ENCODE measurements at places on chromosomes 12 and 14.

DNA sequence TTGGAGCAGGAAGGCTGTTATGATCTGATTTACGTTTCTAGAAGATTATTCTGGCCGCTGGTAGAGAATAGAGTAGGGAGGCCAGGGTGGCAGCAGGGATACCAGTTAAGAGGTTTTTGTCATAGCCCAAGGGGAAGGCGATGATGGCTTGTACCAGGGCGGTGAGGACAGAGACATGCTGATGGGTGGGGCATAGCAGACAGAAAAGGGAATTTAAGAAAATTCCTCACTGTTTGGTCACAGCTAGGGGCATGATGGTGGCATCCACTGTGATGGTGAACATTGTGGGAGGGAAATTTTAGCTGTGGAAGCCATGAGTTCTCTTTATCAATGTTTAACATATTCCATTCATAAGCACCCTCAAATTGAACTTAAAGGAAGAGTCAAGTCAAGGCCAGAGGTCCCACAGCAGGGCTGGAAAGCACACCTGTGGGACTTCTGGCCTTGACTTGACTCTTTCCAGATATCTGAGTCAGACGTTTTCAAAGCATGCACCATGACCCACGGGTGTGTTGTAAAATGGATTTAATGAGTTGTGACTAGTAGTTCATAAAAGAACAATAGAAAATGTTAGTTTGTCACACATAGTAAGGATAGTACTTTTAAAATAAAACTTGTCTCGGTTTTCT lies 134.6 kb downstream of the CHST11 start:
- no peak for DNase-seq

GRCh38 chr12:18556161-18556560 lies 181.7 kb downstream of the PLCZ1 start:
- DNase-seq, result no peak

GRCh38 chr12:13853471-13853870 lies 127.9 kb downstream of the GRIN2B start:
- no peak for DNase-seq

DNA sequence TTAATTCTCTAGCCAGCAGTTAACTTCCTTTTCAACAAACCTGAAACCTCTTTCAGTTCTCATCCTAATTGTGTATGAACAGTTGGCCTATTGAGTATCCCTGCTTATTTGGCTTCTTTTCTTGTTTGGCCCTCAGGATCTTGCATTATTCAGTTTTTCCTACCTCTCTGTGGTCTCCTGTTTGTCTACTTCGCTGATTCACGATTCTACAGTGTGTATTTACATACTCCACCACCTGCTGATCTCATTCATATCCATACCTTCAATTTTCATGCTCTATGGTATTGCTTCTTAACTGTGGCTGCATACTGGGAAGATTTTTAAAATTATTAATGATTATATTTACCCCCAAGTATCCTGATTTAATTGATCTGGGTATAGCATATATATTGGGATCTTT lies 56.4 kb downstream of the RASSF9 start:
- peak; percentile 64 for DNase-seq

DNA sequence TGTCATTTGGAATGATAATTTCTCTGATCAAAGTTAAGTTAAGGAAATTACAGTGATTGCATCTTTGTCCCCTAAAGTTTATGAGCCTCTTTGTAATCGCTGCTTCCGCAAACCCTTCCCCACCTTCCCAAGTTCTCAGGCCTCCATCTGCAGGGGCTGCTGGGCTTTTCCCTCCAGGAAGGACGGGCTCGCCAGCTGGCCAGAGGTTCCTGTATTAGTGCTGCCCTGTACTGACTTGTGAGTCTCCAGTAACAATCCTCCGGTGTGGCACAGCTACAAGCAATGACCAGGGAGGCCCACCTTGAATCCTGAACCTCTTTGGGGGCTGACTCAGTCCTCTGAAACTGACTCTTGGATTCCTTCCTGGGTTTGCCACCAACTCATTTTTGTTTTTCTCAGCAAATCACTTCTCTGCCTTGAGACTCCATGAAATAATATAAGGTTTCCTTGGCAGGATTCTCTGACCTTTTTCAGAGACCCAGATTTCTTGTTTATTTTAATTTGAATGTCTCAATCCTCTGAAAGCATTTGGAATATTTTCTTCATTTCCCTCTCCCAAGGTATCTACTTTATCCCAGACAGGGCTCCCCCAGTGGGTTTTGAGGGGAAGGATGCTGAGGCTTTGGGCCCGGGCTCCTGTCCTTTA lies 398.6 kb downstream of the ZFP36L1 start:
- no peak for DNase-seq

GRCh38 chr14:100860556-100861187 lies 34.8 kb downstream of the MEG3 start:
- no peak for DNase-seq

DNA sequence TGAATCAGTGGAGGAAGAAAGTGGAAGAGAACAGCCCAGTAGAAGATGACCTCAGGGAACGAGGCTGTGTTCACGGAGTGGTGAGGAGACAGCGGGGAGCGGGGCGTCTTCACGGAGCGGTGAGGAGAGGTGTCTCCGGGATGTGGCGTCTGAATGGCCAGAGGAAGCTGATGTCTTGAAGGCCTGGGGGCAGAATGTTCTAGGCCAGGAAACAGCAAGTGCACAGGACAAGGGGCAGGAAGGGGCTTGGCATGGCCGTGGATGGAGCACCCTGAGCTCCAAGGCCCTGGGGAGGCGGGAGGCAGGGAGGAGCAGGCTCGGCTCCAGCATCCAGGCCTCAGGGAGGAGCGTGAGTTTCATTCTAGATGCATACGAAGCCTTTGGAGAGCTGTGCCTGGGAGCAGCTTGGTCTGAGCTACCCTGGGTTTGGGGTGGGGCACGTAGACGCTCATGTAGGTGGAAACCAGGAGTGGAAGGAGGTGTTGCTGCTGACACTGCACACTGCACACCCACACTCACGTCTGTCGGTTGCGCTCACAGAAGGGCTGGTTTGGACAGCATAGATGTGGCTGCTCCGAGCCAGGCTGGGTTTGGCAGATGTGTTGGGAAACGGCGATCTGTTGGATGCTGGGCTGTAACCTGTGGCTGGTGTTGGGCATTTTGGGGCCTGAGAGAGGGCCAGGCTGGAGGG lies 131.6 kb downstream of the ADGRD1 start:
- DNase-seq, result no peak

- DNase-seq, result no peak
Measured at GRCh38 chr14:23252420-23253333, 14.9 kb downstream of the RNF212B start.

DNA sequence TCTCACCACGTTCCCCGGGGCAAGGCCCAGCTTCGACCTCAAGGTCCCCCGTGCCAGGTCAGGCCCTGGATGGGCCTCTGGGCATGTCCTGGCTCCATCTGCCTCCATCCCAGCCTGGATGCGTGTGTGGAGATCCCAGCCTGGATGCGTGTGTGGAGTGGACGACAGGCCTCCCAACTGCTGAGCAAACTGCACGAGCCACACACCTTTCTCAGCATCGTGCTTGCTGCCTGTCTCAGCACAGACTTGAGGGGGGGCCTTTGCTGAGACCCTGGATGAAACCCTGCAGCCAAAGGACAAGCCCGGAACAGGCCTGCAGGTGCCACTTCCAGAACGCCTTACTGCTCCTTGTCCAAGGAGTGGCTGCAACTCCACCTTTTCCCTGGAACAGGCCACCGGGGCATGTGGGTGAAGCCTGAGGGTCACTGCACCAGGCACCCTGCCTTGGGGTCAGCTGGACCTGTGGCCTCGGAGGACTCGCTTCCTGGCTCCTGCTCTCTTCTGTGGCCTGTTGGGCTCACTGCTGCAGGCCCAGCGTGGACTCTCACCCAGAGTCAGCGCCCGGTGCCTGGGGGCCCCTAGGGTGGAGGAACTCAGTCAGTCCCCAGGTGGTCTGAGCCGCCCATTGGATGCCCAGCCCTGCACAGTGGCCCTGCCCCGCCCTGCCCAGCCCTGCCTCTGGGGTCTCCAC lies 176.0 kb downstream of the KIF26A start:
- no peak for DNase-seq

DNA sequence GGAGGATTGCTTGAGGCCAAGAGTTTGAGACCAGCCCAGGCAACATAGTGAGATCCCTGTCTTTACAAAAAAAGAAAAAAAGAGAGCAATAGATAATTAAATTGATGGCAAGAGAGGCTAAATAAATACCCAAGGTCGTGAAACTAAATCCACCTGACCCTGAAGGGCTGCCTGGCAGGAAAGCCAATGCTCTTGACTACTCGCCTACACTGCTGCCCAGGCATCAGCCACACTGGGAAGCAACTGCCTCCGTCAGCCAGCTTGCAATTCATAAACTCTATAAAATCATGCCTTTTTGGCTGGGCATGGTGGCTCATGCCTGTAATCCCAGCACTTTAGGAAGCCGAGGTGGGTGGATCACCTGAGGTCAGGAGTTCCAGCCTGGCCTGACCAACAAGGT lies 31.7 kb upstream of the RASSF3 start:
- no peak for DNase-seq

DNA sequence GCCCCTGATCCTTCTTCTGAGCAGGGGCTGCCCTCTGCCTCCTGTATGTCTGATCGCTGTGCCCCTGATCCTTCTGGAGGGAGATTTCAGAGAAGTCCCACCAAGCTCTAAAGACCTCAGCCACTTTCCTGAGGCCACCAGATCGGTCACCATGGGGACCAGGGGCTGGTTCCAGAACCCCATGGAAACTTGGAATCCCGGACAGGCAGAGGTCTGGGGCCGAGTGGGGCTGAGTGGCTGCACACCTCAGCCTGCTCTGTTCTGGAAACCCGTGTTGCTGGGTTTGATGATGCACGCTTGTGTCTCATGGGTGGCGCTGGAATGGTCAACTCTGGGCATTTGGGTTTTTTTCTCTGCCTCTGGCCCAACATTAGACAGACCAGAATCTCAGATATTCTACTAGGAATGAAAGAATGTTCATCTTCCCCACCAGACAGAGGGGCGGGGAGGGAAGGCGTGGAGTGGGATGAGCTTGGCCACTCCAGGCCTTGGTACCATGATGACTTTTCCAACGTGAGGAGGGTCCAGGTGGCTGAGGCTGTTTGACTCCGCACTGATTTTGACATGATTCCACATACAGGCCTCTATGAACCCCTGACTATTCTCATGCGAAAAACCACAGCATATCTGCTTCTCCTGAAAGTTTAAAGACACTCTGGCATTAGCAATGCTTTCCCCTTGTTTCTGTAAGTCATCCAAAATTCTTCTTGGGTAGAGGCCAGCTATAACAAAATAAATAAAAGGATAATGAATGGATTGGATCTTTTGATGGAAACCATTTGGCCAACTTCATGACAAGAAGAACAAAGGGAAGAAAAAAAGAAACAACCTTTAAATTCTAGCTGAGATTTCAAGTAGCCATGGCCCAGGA lies 114.5 kb downstream of the ADGRD1 start:
- no peak for DNase-seq

- peak; percentile 67 for DNase-seq
Measured at GRCh38 chr12:54394281-54394719, 9.8 kb upstream of the ZNF385A start.

DNA sequence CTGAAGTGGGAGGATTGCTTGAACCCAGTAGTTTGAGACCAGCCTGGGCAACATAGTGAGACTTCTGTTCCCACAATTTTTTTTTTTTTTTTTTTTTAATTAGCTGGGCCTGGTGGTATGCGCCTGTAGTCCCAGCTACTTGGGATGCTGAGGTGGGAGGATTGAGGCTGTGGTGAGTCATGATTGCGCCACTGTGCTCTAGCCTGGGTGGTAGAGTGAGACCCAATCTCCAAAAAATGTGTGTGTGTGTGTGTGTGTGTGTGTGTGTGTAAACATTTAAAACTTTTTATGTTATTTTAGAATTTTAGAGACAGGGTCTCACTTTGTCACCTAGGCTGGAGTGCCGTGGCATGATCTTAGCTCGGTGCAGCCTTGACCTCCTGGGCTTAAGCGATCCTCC lies 6.8 kb downstream of the PPP1R36 start:
- no peak for DNase-seq

DNA sequence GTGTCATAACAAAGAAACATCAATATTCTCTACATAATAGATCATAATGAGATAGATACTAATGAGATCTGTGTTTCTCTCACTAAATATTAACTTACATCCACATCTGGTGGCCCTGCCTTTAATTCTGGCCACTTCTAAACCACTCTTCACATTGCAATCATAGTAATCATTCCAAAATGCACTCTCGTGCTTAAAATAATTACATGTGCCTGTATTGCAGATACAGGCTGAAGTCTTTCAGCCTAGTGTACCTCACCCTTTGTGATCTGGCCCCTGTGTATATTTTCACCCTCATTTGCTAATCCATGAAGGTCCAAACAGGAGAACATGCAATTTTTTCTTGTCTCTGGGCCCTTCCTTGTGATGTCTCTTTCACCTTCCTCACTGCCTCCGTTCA lies 108.0 kb downstream of the LIN7A start:
- DNase-seq, result no peak

GRCh38 chr12:93319523-93320050 lies 58.1 kb upstream of the NUDT4 start:
- DNase-seq, result no peak

DNA sequence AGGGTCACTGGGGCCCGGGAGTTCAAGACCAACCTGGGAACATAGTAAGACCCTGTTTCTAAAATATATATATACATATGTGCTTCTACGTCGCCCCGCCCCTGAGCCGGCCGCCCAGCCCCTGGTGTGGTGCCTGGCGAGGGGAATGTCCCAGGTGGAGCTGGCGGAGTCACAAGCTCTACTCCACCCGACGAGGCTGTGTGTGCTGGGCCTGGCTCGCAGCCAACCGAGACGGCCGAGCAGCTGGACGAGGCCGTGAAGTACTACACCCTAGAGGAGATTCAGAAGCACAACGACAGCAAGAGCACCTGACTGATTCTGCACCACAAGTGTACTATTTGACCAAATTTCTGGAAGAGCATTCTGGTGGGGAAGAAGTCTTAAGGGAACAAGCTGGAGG lies 22.1 kb upstream of the ITPK1 start:
- DNase-seq, result peak; percentile 56

- no peak for DNase-seq
Measured at GRCh38 chr12:116096874-116097273, 180.6 kb downstream of the MED13L start.

DNA sequence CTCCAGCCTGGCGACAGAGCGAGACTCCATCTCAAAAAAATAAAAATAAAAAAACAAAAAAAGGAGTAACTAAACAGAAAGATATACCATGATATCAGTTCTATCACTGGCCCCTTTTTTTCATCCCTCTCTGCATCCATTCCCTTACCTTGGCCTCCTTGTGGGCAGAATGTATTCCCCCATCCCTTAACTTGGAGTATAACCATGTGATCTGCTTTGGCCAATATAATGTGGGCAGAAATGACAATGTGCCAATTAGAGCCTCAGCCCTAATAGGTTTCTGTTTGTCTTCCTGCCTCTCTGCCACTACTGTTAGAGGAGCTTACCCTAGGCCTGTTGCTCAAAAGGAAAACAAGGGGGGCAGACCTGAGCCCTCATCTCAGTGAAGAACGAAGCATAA lies 23.8 kb downstream of the GSC start:
- no peak for DNase-seq

GRCh38 chr12:66493819-66494218 lies 185.1 kb downstream of the GRIP1 start:
- no peak for DNase-seq

GRCh38 chr12:123957196-123957595 lies 15.4 kb downstream of the CCDC92 start:
- no peak for DNase-seq

GRCh38 chr12:117143008-117143532 lies 43.9 kb upstream of the TESC start:
- peak; percentile 48 for DNase-seq

- no peak for DNase-seq
Measured at GRCh38 chr14:24196071-24197055, 1.1 kb upstream of the TM9SF1 start.
